ENCODE measurements at places on chromosomes 1 and 21. TPM values are rescaled to one million over a fixed set of nuclear protein-coding genes. Genes with fewer than 3 reads are reported as not detected.

The TCHH gene
- total RNA-seq = 0.26 TPM

The KIF17 gene
- total RNA-seq = 1.4 TPM

The NBPF6 gene
- not detected for total RNA-seq

The RUNX3 gene
- total RNA-seq = 6.2 TPM

The STPG1 gene
- total RNA-seq = 6.7 TPM

The IPP gene
- total RNA-seq = 5.3 TPM
